DMS53 (cell line): ENCODE measurements at places on chromosomes 6 and 20.

DNA sequence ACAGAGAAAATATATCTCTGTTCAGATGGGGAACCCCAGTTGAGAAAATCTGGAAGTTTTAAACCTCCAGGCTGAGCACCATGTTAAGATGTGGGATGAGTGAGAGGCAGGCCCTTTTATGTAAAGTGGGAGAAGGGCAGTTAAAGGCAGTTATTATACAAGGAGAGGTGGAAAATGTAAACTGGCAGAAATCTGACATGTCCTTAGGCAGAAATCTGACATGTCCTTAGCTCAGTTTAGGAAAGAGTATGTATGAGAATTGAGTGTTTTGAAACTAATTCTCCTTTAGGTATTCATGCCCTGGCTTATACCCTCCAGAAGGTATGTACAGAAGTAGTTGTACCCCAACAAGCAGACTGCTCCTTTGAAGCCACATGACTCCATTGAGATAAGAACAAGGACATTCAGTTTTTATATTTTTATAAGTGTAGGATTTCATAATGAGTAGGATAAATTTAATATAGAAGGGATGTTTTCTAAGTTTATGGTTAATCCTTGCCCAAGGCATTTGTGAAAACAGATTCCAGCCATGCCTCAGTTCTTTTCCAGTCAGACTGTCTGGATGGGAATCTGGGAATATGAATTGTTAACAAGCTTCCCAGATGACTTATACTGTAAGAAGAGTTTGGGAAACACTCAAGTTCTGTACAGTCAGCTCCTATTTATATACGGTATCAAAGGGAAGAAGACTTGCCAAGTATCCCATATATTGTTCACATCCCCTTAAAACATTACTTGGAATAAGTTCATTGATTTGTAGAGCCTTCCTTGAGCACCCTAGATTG, 87.7 kb downstream of the SCAND1 start:
- DNase-seq = no peak

DNA sequence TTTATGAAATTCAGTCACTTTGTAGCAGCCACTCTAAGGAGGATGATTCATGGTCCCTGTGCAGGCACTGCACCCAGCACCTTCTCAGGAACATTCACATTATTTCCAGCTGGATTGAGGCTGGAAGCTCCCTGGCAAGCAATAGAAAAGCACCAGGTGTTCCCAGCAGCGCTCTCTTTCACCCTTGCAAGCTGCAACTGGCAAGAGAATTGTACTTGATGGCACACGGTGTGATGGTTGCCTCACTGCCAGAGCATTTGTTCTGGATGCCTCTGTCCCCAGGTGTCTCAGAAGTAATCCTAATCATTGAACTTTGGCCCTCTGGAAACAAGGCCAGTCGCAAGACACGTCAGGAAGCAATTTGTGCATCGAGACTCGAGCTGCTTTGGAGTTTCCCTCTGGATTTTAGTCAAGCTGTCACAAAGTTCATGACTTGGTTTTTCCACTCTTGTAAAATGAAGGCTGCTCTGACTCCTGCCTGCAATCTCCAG, 24.9 kb upstream of the PHACTR2 start:
- no peak for DNase-seq

- peak; percentile 7 for DNase-seq
Observed at GRCh38 chr6:149755300-149756260, 6.0 kb downstream of the PCMT1 start.

DNA sequence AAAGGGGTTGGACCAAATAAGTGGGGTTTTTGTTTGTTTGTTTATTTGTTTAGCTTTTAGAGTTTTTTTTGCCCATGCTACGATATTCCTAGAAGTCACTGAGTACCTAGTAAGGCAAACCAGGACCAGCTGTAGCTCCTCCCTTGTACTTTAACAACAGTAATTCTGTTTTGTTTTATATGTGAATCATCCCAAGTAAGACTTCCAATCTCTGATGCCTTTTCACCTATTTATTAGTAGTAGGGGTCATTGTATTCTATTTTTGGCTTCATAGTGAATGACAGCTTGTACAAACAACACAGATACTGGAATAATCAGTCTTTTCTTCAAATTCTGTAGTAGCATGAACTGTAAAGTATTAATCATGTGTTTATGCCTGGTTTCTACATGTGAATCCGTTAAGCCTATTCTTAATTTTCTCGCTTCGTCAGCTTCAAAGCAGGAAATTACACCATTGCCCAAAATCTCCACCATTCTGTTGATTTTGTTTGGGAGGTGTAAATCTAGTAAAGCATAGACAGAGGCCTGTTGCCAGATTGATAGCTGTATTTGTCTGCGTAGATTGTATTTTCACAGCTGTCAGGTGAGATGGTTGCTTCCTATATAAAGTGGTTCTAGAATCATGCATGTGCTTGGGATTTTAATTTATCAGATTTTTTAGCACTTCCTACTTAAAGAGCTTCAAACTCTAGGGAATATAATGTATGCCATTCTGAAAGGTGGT, 151.5 kb upstream of the FLRT3 start:
- DNase-seq = peak; percentile 49

GRCh38 chr20:12928358-12928754, 80.4 kb upstream of the SPTLC3 start:
- no peak for DNase-seq

GRCh38 chr20:53411129-53411528, 182.5 kb downstream of the ZNF217 start:
- DNase-seq = no peak

- peak; percentile 66 for DNase-seq
Observed at GRCh38 chr6:156752666-156753301, 24.4 kb upstream of the ARID1B start.

- no peak for DNase-seq
Observed at GRCh38 chr6:12614456-12614855, 102.1 kb upstream of the PHACTR1 start.

- DNase-seq = peak; percentile 99
Observed at GRCh38 chr20:33373735-33374605, 27.3 kb downstream of the CDK5RAP1 start.

DNA sequence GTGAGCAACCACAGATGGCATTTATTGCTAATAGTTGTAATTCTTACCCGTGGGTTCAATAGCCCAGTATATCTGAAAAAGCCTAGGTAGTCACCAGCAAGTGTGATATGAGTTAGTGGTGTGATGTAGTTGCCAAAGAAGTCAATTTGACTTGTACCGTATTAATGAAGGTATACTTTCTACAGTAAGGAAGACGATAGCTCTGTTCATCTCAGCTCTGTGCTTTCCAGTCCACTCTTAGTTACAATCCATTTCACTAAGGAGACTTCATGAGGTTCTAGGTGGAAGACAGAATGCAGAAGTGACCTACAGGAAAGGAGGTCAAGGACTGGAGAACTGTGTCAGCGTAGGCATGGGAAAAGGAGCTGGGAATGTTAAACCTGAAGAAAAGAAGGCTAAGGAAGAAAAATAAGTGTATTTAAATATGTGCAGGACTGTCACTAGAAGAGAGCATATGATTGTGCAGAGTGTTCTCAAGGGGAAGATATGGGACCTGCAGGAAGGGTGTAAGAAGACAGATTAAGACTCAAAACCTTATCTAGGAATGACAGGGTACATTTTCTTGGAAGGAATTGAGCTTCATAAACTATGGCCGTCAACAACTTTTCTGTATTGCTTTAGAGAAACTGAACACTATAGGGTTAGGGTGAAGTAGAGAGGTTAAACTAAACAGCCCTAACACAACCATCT, 116.9 kb upstream of the SCGN start:
- no peak for DNase-seq

GRCh38 chr20:44993343-44993742, 27.0 kb downstream of the STK4 start:
- no peak for DNase-seq

- DNase-seq = no peak
Observed at GRCh38 chr6:114040871-114041270, 69.9 kb upstream of the HDAC2 start.

DNA sequence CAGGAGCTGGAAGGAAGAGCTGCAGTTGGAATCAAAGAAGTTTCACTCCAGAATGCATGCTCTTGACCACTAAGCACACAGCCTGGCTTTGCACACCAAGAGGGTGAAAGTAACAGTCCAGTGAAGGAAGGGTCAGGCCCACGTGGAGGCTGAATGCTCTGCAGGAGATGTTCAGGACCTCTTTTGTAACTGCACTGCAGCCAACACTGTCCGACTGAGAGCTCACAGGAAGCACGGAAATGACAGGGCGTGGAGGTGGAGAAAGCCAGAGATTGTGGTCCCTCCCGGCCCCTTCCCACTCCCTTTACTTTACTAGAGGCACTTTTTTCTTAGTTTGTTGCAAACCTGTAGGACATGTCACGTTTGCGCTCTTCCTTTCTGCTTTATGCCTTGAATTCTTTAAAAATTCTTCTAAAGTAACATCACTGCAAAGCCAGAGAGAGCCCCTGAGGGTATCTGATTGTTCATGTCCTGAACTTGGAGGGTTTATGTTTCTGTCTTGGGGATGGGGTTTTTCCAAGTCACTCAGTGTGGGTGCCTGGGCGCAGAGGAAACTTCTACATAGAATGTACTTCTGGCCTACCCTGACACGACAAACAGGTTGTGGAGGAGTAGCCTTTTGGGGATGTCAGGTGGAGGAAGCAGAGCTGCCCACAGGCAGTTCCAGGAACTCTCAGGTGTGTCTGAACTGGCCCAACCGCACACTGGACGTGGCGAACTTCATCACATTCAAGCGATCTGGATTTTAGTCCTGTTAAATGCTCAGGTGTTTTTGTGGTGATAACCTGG, 40.9 kb downstream of the JAG1 start:
- DNase-seq = no peak

- DNase-seq = no peak
Observed at GRCh38 chr6:9527679-9528286, 887.1 kb downstream of the TFAP2A start.

DNA sequence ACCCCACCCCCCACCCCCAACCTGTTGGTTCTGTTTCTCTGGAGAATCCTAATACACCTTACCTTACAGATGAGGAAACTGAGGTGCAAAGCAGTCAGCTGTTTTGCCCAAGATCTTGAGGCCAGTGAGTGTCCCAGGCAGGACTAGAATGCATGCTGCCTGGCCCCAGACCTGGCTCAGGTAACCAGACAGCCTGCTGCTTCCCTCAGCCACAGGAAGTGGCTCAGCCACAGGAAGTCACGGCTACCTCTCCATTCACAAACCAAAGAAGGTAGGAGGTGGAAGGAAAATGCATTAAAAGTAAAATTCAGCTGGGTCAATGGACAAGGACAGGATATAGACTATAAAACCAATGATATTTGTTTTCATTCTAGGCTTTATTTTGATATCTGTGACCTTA, 517.6 kb downstream of the CD83 start:
- DNase-seq = peak; percentile 8

DNA sequence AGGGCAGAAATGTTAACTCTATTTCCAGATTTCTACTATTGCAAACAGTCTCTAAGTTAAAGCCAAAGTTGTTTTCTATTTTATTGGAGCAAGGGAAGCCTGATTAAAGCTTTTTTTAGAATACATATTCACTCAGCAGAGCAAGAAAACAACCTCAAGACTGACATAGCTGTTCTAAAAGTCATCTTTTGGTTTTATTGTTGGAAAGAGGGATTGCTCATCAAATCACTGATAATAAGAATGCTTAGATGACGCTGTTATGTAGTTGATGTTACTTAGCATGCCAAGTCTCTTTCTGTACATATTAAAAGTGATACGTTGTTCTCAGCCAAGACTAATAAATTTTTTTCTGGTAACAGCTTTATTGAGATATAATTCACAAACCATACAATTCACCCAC, 172.6 kb upstream of the LAMA2 start:
- DNase-seq = no peak

DNA sequence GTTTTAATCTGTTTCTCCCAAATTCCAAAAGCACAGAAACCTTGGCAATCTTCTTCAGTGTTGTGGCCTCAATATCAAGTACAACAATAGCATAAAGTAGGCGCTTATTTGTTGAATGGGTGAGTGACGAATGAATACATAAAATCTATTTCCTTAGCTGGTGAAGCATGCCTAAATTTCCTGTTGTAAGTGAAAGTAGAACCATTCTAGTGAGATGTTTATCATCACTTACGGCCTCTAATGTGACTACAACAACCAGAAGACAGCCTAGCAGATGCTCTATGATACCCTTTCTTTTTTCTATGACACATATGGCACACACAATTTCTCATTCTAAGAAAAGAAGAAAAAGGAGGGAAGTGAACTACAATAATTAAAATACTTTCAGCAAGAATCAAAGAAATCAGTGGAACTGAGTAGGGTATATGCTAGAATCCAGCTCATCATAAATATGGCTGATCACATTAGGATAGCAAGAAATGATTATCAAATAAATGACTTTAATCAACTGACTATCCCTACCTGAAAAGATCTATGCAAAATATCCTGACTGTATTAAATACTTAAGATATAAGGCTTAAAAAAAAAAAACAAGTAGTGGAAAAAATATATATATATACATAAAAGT, 67.4 kb downstream of the BTBD9 start:
- DNase-seq = no peak

DNA sequence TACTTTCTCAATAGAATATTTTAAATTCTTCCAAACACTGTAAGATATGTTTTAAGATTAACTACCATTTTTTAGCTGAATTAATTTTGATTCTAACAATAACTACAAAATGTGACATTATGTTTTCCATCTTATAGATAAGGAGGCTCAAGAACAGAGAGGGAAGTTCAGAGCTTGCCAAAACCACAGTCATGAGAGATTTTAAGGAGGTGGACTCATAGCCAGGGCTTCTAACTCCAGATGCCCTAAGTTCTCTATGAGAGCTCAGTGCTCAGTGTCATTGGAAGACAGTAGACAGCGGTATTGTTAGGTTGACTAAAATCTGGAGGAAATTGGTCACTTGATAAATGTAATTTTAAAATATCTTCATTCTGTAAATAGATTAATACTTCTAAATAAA, 144.2 kb downstream of the PACRG start:
- DNase-seq = no peak

- DNase-seq = no peak
Observed at GRCh38 chr6:11951868-11952267, 60.2 kb upstream of the HIVEP1 start.

- peak; percentile 63 for DNase-seq
Observed at GRCh38 chr6:41228616-41229015, 467 bp downstream of the TREML4 start.

- DNase-seq = no peak
Observed at GRCh38 chr20:60424267-60424902, 466.2 kb downstream of the CDH26 start.

- no peak for DNase-seq
Observed at GRCh38 chr6:108665495-108666196, 104.9 kb downstream of the FOXO3 start.

GRCh38 chr6:17904491-17905120, 82.8 kb downstream of the KIF13A start:
- DNase-seq = no peak

- no peak for DNase-seq
Observed at GRCh38 chr20:25071734-25072133, 10.2 kb downstream of the VSX1 start.

- DNase-seq = no peak
Observed at GRCh38 chr6:53837865-53838769, 43.3 kb downstream of the LRRC1 start.

DNA sequence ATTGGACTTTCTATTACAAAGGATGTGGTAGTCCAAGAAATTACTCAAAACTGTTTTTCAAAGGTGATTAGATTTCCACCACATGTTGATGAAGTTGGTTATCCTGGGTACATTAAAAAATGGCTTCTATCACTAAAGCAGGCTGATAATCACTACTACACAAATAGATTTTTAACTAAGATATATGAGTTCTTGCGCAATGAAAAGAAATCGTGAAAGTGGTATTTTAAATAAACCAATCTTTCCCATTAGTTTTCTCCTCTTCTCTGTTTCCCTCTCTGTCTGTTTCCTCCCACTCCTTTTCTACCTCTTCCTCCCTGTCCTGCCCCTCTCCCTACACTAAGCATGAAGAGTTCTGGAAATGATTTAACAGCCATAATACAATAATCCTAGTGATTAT, 487.9 kb upstream of the CITED2 start:
- DNase-seq = no peak
